ENCODE measurements at places on chromosomes 2 and 18.
A peak's percentile ranks its signal among the peaks of the same experiment; 100 is the strongest.

DNA sequence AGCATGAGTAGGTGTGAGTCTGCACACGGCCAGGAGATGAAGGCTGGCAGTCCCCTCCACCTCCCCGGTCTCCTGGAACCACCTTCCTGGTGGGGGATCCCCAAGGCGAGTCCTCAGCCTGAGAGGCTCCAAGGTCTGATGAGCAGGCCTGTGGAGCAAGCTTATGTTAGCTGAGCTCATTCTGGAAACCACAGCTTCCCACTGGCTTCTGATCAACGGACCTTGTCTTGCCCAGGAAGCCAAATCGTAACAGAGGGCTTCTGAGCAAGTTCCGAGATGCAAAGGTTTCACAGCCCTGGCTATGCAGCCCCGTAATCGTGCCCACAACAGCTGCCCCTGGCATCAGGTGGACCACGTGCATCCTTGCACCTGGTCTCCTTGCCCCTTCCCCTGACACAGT lies 28.8 kb upstream of the GPR55 start:
- no peak for DNase-seq

GRCh38 chr2:158273791-158274190 lies 172.1 kb downstream of the UPP2 start:
- DNase-seq = no peak

DNA sequence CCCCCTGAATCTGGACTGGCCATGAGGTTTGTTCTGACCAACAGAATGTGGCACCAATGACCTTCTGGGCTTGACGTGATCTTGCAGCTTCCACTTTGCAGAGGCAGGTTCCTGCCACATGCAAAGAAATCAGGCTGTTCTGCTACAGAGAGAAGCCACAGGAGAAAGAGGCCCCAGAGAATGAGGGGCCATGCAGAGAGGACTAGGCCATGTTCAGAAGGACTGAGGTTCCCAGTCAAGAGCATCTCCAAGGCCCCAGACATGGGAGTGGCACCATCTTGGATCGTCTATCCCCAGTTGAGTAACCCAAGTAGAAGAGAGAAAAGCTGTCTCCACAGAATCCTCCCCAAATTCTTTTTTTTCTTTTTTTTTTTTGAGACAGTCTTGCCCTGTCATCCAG lies 131.1 kb downstream of the ZBTB7C start:
- no peak for DNase-seq

GRCh38 chr2:231725476-231725875 lies 17.2 kb downstream of the PTMA start:
- no peak for DNase-seq

DNA sequence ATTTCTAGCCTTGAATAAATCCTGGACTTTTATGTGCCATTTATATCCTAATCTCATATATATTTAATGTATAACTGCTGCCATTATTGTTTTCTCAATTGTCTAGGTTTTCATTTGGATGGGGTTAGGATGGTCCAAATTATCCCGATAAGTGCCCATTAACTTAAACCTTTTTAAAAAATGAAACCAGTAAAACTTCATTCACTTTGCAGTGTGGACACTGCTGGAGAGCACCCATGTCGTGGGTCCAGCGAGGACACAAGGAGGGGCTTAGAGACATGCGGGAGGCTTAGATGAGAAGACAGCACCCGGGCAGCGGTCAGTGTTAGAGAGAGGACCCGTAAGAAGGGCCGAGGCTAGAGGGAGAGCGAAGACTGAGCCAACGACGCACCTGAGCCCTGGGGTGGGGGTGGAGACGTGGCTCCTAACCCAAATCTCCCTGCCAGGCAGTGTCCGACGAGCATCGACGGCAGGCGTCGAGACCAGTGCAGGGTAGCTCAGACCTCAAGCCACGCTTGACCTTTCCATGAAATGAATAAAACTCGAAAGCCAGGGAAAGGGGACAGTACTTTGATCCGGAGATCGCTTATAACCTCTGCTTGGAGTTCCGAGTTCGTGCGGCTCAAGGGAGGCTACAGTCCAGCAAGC lies 9.0 kb upstream of the EN1 start:
- DNase-seq = no peak

GRCh38 chr2:110858135-110858725 lies 125.9 kb downstream of the ACOXL start:
- DNase-seq = peak; percentile 25

DNA sequence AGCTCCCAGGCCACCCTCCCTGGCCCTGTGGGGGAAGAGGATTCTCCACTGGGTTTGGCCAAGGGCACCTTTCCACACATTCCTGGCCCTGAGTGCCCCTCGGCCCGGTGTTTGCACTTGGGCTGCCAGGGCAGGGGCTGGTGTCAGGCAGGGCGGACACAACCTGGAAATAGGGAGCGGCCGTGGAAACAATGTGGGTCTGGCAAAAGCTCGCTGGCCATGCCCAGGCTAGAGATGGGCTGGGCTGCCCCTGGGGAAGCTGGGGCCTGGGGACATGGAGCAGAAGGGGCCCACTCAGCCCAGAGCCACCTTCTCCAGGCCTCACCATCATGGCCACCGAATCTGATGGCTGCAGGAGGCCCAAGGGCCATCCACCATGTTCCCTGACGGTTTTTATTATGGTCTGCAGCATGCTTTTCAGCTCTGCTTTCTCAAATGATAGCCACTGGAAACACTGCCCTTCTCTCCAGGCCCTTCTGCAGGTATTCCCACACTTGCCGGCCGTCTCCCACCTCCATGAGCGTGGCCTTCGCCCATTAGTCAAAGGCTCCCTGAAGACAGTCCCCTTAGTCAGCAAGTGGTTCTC lies 275.1 kb downstream of the CYP26B1 start:
- no peak for DNase-seq

GRCh38 chr2:124882423-124882822 lies 857.3 kb downstream of the CNTNAP5 start:
- no peak for DNase-seq

- no peak for DNase-seq
These were observed 1682.3 kb upstream of the PIK3C3 start for GRCh38 chr18:40272630-40273231.

- DNase-seq = no peak
These were observed 5.7 kb upstream of the MBP start for GRCh38 chr18:77138270-77138669.

DNA sequence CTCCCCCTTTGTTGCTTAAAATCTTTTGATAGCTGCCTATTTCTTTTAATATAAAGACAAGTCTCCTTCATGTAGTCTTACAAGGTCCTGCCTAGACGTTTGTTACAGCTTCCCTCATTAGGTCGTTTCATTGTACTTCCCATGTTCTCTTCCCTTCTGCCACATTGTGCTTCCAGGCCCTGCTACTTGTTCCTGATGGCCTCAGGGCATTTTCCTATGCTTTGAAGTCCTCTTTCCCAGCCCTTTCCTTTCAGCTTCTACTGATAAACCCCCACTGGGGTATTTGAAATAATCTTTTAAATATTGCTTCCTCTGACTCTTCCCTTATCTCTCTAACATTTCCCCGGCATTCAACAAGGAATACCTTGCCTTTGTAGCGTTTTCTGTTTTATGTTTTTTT lies 67.4 kb downstream of the UBE2E3 start:
- no peak for DNase-seq

DNA sequence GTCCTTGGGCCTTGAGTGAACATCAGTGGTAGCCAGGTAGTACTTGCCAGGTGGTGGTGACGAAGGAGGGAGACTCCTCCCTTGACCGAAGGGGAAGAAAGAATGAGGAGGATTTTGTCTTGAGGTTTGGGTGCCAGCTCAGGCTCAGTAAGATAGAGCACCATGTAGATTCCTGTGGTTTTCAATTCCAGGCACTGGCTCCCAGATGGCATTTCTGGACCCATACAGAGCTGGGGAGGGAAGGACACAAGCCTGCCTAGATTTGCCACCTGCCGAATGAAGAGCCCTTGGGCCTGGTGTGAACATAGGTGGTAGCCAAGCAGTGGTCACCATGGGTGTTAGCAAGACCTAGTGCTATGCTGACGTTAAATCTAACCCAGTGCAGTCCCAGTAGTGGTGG lies 108.8 kb upstream of the UBE2E3 start:
- DNase-seq = no peak

GRCh38 chr18:38402509-38402908 lies 836.9 kb upstream of the CELF4 start:
- no peak for DNase-seq

DNA sequence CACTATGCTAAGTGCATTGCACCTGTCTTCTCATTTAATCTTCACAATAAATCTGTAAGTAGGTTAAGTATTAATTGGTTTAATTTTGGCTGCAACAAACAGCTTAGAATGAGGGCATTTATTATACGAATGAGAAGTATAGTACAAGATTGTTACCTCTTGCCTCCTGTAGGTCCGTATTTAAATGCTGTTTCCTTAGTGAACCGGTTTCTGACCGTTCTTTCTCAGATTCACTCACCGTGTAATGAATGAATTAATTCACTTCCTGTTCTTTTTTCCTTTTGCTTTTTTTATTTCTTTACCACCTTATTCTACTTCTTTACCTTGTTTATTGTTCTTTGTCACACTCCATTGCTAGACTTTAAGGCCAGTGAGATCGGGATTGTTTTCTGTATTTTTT lies 153.8 kb upstream of the RASGRP3 start:
- DNase-seq = no peak

- no peak for DNase-seq
These were observed 135.9 kb upstream of the ID2 start for GRCh38 chr2:8545695-8546611.

- no peak for DNase-seq
These were observed 105.7 kb downstream of the CDH2 start for GRCh38 chr18:28071199-28071598.

DNA sequence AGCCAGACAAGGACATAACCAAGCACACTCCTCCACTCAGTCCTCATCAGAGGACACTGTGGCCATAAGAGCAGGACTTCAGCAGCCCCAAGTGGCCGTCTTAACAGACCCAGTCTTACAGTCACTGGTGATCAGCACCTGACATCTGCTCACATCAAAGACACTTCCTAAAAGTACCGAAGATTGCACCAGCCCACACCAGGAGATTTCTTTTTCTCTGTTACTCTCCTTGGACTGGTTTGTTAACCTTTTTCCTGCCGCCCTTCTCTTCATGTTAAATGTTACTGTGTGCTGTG lies 44.1 kb downstream of the MRPS5 start:
- no peak for DNase-seq

- DNase-seq = no peak
These were observed 84.4 kb downstream of the TMEM131 start for GRCh38 chr2:97911206-97911921.

- peak; percentile 43 for DNase-seq
These were observed 285.9 kb downstream of the RNF144A start for GRCh38 chr2:7203056-7203467.

- DNase-seq = no peak
These were observed 430 bp downstream of the BIN1 start for GRCh38 chr2:127106457-127106990.

GRCh38 chr18:10264260-10264659 lies 190.2 kb upstream of the APCDD1 start:
- DNase-seq = no peak

DNA sequence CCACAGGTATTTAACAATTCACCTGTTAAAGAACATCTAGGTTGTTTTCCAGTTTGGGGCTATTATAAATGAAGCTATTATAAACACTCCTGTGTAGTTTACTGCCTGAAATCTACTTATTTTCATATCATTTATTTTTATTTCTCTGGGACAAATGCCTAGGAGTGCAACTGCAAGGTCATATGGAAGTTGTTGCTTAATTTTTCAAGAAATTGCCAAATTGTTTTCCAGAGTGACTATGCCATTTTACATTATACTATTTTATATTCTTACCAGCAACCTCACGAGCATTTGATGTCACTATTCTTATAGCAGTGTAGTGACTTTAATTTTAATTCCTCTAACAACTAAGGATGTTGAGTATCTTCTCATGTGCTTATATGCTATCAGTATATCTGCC lies 298.4 kb downstream of the EXOC6B start:
- no peak for DNase-seq

GRCh38 chr2:201467666-201468065 lies 16.1 kb downstream of the STRADB start:
- no peak for DNase-seq

DNA sequence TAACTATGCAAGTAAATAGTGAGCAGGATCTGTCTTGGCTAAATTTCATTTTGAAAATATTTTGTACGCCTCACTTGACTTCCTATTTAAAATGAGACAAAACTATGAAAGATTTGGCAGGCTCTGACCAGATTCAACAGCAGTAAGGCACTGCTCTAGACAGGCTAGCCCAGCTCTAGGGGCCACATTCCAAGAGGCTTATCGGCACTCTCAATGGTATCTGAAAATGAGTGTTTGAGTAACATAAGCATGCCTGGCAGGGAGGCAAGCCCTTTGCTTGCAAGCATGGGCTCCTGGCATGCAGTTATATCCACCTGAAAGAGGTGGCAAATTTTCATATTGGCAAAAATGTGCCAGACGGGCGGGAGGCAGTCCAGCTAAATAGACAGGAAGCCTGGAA lies 10.5 kb downstream of the CAPN13 start:
- DNase-seq = no peak

GRCh38 chr18:76847916-76848315 lies 25.6 kb downstream of the ZNF236 start:
- no peak for DNase-seq

GRCh38 chr2:112572005-112572404 lies 12.4 kb upstream of the CHCHD5 start:
- DNase-seq = no peak

- DNase-seq = no peak
These were observed 432.1 kb upstream of the ID2 start for GRCh38 chr2:8249769-8250168.

DNA sequence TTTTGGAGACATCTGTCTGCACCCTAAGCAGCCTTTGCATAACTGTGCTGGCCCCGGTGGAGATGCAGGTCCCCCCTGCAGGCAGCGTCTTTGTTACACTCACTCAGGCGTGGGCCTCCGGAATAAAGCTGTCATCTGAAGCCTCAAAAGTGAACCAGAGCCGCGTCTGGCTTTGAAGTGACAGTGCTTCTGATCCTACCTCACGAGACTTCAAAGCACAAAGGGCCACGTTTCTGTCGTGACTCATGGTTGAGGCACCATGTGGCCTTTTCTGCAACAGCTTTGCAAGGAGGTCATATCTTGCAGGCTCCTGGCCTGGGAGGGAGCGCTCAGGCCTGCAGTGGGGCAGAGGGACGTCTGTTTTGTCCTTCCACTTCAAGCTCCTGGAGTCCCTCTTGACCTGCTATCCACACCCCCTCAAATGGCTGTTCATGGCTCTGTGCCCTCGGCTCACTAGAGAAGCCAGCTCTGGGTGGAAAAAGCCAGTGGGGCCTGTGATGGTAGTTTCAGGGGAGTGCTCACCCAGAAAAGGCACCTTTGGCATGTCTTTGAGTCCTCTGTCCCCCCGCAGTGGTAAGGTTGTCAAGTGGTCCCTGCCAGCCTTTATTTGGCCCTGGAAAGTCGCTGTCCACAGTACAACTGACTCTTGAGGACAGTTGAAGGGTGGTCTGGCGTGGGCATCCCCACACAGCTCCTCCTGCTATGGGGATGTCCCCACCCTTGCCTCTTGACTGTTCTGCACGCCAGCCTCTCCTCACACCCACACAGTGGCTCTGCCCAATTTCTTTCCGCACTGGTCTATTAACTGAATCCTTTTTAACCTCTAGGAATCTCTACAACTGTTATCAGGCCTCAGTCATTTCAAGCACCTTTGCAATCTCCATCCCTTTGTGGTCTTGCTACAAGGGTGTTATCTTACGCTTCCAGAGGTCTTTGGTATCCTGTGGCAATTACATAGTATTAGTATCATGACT lies 19.3 kb downstream of the GPR55 start:
- peak; percentile 81 for DNase-seq

Measured in stimulated activated CD4-positive, alpha-beta T cell treated with anti-CD3 and anti-CD28 coated beads, Interleukin-12 subunit alpha, Interleukin-12 subunit beta, amount 100 ng/mL, for 4 hours (primary cell).